Ovary (tissue), 10 donors: ENCODE measurements at places on chromosomes 16 and 17.

DNA sequence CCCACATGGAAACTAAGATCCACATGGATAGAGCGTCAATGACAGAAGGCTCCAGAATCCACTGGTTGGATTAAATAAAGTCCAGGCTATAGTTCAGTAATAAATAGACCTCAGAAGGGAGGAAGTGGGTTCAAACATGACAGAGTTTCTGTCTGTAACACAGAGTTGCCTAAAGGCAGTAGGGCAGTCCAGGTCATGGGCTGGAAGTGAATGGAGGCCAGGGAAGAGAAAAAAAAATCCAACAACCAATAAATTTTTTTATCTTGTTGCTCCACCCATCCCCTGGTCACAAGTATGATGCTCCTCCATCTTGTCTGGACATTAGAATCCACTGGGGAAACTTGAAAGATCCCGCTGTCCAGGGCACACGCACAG lies 92.4 kb downstream of the RGS9 start:
- DNase-seq = no peak

DNA sequence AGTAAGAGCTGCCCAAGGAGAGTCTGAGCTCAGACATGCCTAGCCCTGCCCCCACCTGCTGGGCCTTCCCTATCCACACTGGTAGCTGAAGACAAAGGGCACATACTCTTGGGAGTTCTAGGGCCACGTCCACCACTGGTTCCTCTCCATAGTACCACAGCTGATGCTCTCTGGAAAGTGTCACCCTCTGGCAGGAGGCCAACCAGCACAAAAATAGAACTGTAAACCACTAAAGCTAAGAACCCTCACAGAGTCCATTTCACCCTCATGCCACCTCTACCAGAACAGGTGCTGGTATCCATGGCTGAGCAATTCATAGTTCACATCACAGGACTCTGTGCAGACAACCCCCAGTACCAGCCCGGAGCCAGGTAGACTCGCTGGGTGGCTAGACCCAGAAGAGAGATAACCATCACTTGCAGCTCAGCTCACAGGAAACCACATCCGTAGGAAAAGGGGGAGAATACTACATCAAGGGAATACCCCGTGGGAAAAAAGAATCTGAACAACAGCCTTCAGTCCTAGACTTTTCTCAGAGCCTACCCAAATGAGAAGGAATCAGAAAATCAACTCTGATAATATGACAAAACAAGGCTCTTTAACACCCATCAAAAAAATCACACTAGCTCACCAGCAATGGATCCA lies 115.3 kb downstream of the CEP112 start:
- no peak for DNase-seq

GRCh38 chr17:44607836-44608690 lies 48.2 kb upstream of the MEIOC start:
- DNase-seq = no peak

DNA sequence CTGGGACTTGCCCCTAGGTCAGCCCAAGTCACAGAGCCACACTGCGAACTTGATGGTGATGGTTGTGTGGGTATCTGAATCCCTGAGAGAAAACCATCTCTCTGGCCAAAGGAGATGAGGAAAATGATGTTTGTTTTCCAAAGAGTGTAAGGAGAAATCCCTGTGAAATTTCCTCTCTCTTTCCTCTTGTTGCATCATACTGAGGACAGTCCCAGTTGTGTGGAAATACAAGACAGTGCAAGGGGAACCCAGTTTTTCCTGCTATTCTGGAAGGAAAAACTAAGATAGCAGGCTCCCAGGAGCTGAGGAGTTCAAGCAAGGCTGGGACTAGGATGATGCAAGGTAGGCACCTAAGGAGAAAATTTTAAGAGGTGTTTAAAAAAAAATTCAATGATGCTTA lies 86.8 kb upstream of the TOM1L1 start:
- DNase-seq = no peak

DNA sequence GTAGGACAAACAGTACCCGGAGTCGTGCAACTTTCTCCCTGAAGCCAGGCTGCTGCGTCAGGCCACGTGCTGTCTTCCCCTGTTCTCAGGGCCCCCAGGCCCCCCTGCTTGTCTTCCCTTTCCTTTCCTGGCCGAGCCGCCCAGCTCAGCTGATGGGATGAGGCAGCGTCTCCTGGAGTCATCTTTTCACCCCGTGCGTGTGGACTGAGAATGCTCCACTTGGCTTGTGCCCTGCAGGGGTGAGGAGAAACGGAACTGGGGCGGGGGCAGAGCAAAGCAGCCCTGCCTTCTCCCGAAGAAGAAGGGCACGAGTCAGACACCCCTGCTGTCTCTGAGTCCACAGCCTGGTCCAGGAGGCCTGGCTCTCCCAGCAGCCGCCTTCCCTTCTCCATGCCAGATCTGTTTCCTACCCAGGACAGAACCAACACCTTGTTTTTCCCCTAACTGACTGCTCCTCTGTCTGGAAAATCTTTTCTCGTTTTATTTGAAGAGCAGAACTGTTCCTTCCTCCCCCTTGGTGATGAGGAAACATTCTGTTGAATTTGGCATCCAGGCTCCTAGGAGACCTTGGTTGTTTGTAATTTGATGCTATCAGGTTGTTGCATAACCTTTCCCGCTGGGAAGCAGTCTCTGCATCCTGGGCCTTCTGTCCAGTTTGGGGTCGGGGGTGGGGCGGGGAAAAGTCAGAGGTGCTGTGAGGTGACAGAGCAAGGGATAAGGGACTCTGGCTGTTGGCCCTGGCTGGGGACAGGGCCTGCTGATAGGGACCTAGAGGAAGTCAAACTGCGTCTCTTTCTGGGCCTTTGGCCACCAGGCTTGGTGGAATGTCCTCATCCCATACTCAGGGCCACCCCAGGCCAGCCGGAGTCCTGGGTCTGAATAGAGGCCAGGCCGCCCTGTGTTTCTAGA lies 78.8 kb downstream of the WIPI1 start:
- peak; percentile 98 for DNase-seq

DNA sequence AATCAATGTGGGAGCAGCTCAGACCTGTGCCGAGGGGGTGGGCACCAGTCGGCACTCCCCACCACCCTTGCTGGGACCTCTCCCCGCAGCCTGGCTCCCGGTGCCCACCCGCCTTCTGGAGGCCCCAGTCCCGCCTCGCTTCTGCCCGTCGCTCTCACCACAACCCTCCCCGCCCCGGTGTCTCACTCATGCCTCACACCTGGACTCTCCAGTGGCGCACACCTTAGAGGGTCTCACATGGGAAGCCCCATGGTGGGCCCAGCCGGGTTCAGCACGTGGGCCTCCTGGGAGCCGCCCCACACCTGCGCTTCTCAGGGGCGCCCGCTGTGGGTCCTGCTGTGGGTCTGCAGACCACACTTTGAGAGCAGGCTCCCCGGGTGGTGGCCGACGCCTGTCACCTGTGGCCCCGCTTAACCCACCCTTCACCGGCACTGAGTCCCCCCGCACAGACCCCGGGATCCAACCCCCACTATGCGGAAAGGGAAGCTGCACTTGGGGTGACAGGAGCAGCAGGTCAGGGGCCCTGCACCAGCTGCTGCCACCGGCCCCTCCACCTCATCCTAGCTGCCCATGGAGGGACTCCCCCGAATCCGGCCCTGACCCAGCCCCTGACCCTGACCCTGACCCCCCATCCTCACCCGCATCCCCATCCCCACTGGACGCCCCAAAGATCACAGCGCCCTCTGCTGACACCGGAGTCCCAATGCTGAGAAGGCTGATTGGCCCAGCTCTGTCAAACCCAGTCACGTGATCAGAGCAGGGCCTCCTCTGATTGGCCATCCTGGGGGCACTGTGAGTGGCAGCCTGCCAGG lies 27.4 kb upstream of the SLC38A10 start:
- DNase-seq = no peak
